ENCODE measurements at places on chromosomes 4 and X.

DNA sequence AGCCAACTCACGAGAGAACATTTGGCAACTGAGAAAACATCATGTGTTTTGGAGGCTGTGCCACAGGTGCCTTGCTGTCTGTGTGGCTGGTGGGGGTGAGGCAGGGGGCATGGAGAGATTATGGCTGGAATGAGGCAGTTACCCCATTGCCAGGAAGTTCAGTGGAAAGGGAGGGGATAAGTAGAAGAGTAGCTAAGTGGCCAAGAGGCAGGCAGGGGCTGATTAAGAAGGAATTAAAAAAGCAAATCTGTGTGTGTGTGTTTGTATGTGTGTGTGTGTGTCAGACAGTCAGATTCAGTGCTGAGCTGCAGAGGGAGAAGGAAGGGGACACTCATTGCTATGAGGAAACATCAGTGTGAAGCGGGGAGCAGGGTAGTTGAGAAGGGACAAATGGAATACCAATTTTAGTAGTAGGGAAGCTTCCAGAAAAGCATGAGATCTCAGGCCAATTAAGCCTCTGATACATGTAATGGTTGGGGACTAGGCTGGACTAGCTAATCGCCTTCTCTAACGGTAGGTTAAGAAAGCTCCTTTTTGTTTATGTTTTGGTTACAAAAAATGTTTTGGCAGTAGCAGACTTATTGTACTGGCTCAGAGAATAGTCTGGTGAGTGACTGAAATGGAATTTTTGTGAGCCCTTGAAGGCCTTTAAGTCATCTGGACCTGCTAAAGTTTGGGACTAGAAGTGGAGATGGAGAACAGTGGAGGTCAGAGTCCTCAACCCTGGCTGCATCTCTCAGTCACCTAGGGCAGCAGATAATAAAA is 18.5 kb downstream of the TMEM164 start:
- DNase-seq: no peak

- no peak for DNase-seq
Observed at GRCh38 chrX:40530509-40530908, 50.3 kb upstream of the ATP6AP2 start.

DNA sequence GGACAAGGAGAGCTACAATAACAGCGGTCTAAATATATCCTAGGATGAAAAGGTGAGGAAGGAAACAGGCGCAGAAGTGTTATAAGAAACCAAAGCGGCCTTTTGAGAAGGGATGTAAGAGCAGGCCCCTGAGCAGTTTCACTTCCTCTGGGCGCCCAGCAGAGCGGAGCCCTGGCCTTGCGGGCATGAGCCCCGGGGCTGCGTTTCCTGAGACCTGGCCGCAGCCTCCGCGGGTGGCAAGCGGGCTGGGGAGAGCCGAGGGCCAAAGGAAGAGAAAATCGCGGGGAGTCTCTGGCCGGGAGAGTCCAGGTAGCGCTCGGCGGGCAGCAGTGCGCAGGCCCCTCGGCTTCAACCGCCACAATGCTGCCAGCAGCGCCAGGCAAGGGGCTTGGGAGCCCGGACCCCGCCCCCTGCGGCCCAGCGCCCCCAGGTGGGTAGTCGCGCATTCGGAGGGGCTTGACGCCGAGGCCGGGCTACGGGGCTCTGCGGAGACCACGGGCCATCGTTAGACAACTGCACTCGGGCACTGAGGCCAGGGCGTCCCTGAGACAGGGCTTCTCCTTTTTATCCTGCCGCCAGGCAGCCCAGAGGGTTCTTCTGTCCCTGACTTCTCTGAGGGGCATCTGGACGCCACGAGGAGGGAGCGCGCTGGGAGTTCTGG is at the start of gene BANK1:
Gene BANK1 (plus strand): TSS at position 210 of the 661 bp plus-strand sequence. CDS start 151 bp downstream, at position 361.
- DNase-seq: peak; percentile 35

DNA sequence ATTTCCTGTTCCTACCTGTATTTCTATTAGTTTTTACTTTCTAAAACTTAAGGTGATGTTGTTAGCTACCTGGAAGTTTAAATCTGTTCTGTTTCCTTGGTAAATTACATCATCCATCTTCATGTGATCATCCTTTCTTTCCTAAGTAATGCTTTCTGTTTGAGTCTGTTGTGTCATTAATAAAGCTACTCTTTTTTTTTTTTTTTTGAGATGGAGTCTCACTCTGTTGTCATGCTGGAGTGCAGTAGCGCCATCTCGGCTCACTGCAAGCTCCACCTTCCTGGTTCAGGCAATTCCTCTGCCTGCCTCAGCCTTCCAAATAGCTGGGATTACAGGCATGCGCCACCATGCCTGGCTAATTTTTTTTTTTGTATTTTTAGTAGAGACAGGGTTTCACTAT is 73.3 kb downstream of the FIP1L1 start:
- no peak for DNase-seq

DNA sequence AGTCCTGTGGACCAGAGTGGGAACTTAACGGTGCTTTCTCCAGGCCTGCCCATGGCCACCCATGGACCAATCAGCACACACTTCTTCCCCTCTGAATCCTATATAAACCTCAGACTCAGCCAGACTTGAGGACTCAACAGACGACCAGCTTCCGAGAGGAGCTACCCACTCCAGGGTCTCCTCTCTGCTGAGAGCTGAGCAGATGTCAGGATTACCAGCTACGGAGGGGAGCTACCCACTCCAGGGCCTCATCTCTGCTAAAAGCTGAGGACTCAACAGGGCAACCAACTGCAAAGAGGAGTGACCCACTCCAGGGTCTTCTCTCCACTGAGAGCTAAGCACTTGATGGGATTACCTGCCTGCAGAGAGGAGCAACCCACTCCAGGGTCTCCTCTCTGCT is 80.0 kb upstream of the DDX60 start:
- DNase-seq: no peak

GRCh38 chr4:174110180-174110579 is 173.3 kb downstream of the FBXO8 start:
- no peak for DNase-seq

- no peak for DNase-seq
Observed at GRCh38 chr4:123836851-123837595, 440.4 kb downstream of the SPRY1 start.

DNA sequence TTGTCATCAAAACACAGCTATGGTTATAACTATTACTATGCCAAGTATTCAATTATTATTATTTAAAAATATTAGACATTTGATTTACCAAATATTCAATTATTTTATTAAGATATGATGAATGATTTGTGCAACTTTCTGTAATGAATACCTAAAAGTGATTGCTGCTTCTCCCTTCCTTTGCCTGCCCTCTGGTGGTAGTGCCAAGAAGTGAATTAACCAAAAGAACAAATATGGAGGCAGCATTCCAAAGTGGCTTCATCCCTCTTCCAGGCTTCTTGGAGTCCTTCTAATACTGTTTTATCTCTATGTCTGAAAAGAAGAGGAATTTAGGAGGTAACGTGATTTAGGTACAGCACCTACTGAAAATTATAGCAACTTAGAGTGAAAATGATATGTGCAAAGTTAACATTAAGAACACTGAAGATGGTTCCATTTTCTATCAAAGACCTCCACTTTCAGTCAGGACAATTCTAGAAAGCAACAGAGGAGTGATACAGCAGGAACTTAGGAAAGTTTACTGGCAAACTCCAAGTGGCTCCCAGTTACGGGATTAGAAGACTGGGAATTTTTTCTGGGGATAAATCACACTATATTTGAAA is 43.0 kb downstream of the ENPEP start:
- no peak for DNase-seq

DNA sequence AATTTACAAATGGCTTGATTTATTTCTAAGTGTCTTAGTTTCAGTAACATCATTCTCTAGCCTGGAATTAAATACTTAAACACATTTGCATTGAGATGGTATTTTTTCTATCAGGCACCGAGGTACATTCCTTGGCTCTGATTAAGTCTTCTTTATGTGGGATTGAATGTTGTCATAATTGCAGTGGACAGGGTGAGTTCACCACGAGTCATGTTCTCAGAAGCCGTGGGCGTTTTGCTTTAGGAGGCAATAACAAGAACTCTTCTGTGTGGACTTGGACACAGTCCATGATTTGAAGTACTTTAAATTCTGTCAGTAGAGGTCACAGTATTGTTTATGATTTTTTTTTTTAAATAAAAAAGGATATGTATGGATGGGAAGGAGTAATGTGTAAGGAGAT is 57.1 kb upstream of the EFHC2 start:
- DNase-seq: no peak

GRCh38 chrX:39372115-39372514 is 570.9 kb downstream of the MID1IP1 start:
- DNase-seq: no peak

- no peak for DNase-seq
Observed at GRCh38 chr4:94334476-94334875, 8.2 kb downstream of the HPGDS start.

DNA sequence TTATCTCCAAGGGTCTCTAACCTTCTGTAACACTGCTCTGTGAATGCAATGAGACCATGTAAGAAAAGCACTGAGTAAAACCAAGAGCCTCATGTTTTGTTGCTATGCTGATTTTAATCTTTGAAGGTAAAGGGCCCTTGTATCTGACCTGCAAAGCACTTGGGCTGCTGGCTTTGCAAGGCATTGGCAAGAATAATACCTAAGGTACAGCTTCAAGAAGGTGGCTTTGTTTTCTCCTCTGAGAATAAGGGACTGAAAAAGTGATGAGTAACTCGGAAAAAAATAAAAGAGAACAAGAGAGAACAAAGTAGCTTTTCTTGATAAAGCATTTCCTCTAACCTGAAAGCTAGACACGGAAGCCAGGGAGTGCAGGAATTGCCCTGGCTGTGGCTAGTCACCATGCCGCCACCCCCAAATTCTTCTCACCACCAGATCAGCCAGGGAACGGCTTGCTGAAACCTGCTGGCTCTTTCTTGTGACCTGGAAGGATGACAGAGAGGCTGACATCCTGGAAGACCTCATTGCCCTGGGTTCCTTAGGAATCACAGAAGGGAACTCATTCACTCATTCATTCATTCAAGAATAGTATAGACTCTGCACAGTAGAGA is 41.8 kb upstream of the HS3ST1 start:
- no peak for DNase-seq

DNA sequence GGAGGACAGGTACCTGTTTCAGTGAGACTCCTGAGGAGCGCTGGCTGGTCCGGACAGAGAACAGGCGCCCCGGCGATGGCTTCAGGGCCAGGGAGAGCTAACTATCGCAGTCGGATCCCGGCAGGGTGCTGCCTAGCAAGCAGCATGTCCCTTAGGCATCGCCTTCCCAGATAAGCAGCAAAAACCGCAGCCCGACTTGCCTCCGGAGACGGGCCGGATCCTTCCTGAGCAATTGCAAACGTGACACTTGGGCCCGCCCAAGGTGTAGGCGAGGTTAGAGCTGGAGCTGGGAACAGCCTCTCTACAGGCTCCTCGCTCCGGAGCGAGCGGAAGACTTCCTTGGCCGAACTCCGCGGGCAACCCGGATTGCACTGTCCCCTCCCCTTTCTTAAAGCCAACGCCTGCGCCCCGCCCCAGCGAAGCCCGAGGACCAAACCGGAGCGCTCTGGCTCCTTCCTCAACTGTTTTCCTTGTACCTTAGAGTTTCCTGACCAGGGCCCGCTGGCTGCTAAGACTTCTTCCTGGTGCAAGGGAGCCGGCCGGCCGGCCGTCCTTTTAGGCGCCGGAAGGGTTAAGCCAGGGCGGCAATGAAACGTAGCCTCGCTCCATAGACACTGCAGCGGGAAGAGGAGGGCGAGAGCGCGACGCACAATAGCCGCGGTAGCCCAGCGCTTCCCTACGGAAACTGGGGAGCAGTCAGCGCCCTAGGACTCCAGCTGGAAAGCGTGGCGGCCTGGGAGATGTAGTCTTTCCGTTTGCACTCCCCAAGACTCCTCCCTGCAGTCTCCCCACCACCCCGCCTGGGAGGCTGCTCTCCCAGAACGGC is at the start of gene OPHN1:
Gene OPHN1 (minus strand): TSS at position 341 of the 826 bp plus-strand sequence. CDS start 475 bp downstream, outside the sequence.
- DNase-seq: peak; percentile 19

DNA sequence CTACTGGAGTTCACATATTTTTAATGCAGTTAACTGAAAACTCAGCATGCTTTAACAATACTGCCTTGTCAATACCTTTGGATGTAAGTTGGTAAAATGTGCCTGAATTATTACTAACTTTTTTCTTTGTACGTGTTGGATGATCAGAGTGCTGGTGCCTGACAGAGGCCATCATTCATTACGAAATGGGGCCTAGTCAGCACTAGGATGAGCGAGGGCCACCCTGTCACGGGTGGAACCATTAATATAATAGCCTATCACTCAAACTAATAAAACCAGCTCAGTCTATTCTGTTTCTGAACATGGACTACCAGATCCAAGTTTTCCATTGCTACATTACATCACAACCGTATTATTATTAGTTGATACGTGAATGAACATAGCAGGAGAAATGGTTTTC is 501.7 kb upstream of the TENM3 start:
- no peak for DNase-seq

- no peak for DNase-seq
Observed at GRCh38 chr4:85452058-85452731, 22.8 kb upstream of the ARHGAP24 start.

DNA sequence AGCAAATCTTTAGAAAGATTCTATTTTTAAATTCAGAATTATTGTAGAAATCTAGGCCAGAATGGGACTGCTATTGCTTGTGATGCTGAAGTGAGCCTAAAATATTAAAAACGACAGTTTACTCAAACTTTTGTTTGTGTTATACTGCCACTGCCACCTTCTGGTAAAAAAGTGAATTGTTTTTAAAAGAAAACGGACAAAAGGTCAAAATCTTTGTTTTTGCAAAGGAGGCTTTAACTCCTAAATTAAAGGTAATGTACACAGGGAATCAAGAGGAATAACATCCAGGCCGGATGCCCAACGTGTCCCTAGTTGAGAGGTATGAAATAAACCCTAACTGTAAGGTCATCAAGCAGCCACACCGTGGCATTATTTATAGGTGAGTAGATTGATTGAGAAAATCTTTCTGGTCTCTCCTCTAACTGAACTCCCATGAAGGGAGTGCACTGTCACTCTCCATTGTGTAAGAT is 338.3 kb upstream of the GALNT7 start:
- DNase-seq: no peak

- no peak for DNase-seq
Observed at GRCh38 chrX:38649674-38650647, 88.6 kb downstream of the TSPAN7 start.

GRCh38 chr4:96691521-96691920 is 851.6 kb downstream of the PDHA2 start:
- DNase-seq: no peak

GRCh38 chrX:51837451-51837850 is 56.0 kb upstream of the MAGED1 start:
- no peak for DNase-seq

GRCh38 chr4:184731056-184731455 is 2.8 kb downstream of the CENPU start:
- no peak for DNase-seq

- no peak for DNase-seq
Observed at GRCh38 chr4:118353534-118354030, 779 bp upstream of the PRSS12 start.

GRCh38 chr4:99723612-99724011 is 66.0 kb upstream of the C4orf54 start:
- DNase-seq: no peak

DNA sequence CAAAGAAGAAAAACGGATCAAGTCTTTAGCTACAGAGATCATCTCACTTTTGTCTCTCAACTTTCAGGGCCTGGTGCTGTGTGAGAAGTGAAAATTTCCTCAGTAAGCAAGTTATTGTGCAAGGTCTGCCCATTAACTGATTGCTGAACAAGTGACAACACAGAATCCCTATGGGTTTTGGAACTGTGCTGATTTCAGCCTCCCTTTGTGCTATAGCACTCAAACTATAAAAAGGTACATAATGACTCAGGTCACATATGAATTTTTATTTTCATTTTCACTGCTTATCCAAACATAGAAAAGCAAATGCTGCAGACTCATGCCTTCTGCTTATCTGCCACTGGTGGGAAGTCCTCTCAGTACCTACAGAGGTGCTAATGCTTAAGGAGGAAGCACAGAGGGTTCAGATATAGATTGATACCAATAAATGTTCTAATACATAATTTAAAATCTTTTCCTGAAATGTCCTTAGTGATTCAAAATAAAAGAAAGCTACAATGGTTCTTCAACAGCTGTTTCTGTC is 576.2 kb upstream of the CT83 start:
- DNase-seq: no peak

Data from 8988T (cell line).